ENCODE measurements at places on chromosomes 11 and 22.

DNA sequence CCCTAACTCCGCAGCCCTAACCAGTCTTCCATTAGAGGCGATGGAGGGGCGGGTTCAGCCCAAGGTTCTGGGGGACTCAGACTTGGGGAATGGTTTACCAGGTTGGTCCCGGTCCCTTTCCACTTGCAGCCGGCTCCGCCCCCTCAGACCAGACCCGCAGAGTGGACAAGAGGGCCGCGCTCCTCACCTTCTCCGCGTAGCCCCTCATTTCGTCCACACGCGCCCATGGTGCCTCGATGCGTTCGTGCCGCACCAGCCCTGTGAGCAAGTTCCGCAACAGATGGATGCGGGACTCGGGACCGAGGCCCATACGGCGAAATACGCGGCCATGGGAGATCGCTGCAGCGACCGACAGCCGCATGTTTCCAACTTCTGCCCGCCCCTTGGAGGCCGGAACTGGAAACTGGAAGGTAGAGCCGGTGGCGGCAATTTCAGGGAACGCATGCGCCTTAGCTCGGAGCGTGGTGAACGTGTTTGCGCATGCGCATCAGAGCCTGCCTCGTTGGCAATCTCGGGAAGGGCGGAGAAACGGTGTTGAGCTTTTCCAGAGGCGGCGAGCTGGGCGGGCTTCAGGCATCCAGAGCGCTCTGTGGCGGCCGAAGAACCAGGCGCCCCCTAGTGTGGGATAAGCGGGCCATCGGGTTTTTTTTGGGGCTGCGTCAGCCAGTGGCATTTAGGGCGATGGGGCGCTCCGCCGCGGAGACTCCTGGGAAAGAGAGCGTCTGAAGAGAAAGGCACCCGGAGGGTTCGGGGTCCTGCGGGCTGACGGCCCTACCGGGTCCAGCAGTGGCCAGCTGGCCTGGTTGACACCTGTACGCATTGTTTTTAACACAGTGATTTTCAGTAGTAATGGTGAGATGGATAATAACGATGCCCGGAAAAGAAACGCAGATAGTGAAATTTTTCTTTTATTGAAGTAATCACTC lies at the start of gene MRPL17:
TSS of gene MRPL17 (minus strand) at position 405 of the 926 bp plus-strand sequence. CDS start at position 361, 44 bp downstream.
- peak; percentile 98 for DNase-seq

GRCh38 chr22:46863794-46864193 lies 101.3 kb downstream of the TBC1D22A start:
- no peak for DNase-seq

DNA sequence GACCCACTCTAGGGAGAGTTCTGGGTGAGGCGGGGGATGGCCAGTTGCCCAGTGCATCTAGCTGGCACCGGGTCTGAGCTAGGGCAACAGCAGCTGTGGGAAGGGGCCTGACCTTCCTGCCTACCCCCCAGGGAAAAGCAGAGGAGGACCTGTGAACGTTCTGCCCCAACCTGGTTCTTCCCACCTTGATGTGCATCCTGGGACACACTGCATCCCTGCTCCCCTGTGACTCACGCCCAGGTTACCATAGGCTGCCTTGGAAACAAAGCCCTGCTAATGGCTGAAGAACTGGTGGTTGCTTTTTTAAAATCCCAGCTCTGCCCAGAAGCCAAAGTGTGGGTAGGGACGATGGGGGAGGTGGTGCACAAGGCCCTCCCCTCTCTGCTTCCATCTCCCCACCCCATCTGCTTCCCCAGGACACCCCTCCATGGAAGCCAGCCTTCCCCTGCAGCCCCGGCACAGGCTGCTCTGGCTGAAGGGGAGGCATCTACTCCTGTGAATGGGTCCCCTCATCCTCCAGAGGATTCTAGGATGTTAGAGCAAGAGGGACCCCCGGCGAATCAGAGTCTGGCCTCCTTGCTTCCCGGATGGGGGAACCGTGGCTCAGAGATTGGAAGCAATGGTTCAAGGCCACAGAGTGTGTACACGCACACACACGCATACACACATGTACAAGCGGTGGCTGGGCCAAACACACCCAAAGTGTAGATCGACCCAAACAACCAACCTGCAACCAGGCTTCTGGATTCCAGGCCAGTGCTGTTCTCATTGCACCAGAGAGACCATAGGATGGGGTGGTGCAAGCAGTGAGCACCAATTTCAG lies 7.6 kb upstream of the C11orf96 start:
- DNase-seq: no peak

DNA sequence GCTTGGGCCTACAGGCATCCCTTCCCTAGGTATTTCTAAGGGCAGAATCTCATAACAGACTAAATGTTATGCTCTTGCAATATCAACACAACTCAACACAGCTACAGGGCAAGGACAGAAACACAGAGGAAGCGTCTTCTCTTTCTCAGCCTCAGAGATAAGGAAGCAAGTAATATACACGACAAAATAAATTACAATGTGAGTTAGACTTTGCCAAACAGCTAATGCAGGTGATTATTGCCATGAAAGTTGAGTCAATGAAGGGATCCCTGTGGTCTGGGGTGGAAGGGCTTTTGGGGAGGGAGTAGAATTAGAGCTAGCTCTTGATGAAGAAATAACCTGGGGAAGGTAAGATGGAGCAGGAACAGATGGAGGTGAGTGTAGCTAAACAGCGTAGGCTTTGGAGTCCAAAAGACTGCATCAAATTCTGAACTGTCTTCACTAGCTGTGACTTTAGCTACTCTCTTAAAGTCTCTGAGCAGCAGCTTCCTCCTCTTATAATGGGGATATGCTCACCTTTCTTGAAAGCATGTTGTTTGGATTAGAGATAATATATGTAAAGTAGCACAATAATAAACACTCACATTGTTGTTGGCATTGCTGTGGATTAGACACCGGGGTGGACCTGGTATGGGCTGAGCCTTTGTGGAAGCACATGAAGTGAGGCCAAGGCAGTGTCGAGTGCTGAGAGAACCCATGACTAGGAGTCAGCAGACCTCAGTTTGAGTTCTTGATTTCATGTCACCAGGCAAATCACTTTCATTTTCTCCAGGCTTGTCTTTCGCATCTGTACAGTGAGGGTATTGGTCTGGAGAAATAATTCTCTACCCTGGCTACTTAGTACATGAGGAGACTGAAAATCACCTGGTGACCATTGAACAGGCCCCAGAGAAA lies 41.0 kb upstream of the AQP11 start:
- DNase-seq: no peak

DNA sequence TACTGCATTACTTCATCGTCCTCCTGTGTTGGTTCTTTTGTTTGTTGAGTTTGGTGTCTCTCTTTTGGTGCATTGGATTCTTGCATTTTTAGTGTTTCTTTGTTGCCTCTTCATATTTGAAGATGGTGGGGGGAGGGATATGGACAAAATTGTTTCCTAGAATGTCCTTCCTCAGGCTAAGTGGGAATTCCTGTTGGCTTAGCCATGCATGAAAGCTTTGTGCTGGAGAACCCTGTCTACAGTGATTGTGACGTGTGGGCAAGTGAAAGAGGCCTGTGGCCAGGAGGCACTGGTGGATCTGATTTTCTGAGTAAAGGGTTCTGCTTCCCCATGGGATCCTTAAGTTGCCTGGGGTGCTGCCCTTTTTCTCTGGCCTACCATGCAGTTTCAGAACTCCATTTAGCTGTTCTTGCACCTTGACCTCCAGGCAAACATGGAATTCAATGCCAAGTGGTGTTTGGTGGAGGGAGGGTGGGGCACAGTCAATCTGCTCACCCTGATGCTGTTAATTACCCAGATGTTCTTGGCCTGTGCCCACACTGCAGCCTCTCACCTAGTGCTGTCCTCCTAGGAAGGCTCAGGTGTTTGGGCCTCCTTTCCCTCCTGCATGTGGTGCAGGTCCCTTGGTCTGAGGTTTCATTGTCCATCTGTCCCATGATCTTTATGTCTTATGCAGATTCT lies 46.3 kb upstream of the SLC22A12 start:
- no peak for DNase-seq

DNA sequence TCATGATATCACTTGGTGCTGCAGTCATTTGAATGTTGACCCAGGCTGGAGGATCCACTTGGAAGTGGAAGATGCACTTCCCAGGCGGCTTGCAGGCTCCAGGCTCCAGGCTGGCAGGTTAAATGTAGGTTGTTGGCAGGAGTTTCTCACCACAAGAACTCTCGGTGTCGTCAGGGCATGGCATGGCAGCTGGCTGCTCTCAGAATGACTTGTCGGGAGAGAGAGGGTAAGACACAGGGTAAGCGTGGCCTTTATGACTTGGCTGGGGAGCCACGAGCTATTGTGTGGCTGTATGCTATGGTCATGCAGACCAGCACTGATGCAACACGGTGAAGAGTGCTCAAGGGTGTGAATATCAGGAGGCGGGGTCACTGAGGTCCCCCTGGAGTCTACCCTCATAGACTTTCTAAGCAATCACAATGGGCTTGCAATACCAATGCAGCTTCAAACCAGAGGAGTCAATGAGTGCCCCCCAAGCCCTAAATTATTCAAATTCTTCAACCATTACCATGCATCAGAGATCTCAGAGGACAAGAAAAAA lies 1027.7 kb downstream of the OPCML start:
- DNase-seq: no peak

- no peak for DNase-seq
These were observed 357.3 kb downstream of the NELL1 start for GRCh38 chr11:21026685-21027084.

GRCh38 chr11:8087185-8087584 lies 6.2 kb downstream of the TUB start:
- no peak for DNase-seq

GRCh38 chr11:79078456-79078855 lies 362.4 kb downstream of the TENM4 start:
- DNase-seq: no peak

GRCh38 chr11:111296196-111296595 lies 2.1 kb upstream of the POU2AF3 start:
- DNase-seq: no peak

- DNase-seq: no peak
These were observed 7.7 kb downstream of the MUC5AC start for GRCh38 chr11:1165256-1166041.

DNA sequence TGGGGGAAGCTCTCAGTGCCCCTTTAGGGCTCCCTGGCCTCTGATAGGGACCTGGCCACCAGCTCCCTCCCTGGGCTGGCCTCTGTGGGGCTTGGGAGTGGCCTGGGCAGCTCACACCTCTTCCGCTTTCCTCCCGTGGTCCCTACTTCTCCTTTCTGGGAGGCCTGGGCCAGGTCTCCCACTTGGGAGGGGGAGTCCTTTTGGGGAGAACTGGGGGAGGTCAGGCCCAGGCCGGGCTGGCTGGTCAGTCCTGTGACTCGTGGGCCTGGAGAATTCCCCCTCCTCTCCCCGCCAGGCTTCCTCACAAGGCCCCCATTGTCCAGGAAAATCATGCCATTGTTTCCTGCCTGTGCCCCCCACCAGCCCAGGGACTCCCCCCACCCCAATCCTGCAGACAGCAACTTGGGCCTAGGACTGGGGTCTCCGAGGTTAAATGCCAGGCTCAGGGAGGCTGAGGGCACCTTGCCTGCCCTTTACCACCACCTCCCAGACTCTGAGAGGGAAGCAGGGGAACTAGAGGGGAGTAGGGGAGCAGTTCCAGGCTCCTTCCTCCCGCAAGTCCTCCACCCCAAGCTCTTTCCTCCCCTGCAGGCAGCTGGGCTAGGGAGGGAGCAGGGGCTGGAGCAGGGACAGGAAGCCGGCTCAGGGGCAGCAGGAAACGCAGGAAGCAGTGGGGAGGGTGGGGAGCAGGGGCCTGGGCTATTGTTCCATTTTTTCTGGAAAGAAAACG lies 2.8 kb downstream of the MAP3K11 start:
- DNase-seq: no peak

GRCh38 chr11:86952221-86952875 lies 2.8 kb downstream of the FZD4 start:
- DNase-seq: no peak

- DNase-seq: no peak
These were observed 1.1 kb upstream of the PLXNB2 start for GRCh38 chr22:50308597-50308935.

- no peak for DNase-seq
These were observed 15.7 kb downstream of the KCNA4 start for GRCh38 chr11:30000986-30001750.

DNA sequence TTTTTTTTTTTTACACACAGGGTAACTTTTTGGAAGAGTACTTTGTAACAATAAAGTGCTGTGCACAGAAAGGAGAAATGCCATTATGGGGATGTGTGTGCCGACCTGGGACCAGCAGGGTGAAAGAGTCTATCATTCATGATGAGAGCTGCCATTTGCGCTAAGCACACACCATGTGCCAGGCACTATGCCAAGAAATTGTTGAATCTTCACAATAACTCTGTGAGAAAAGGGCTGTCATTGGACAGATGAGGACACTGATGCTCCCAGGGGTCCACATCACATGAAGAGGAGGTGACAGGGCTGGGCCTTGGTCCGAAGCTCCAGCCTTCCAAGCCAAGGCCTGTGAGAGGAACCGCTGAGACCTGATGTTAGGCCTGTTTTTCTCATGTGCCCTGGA lies 5.6 kb downstream of the DUSP18 start:
- DNase-seq: no peak
